HT-29 (cell line): ENCODE measurements at places on chromosomes 7 and 10.

DNA sequence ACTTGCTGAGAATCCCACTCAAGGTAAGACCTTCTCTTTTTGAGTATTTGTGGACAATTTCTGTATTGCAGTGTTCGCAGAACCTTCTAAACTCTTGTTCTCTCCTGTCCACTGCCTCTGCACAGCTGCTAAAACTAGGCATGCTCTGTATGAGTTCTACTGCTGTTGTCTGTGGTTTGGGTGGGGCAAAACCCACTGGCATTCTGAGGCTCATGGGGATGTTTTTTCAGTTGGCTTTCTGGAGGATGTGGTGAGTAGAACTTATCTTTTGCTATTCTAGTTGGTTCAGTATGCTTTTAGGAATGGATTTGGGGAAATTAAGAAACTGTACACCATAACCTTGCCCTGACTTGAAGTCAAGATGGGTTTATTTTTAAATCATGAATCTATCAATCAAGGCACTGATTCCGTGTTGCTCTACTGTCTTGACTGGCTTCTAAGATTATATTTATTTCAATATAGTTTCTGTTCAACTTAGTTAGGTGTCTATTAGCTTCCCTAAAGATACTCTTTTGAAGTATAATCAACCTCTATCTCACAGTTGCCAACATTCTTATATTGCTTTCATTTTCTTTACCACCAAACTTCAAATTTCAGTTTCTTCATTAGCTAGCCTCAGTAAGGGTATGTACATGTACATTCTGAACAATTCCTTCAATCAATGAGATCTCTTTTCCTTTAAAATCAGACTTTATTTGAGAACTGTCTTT, 25.0 kb upstream of the C1GALT1 start:
- DNase-seq: peak; percentile 68

- DNase-seq: no peak
These were observed 52.5 kb downstream of the NRCAM start for GRCh38 chr7:108403597-108404217.

GRCh38 chr10:76388321-76389023, 957.0 kb downstream of the LRMDA start:
- no peak for DNase-seq

DNA sequence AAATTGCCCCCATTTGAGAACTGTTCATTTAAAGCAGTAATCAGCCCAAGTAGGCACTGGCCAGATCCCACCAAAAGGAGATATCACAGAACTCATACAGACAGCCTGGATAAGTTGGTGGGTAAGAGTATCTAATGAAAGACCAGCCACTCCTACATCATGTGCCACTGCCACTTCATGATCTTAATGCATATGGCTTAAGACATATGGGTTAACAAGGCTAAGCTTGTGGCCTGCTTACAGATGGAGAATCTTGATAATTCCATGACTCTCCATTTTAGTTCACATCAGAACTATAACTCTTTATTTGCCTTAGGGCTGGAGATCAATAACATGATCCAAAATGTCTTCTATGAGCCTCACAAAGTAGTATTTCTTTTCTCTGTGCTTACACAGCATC, 6.8 kb upstream of the IFIT1B start:
- DNase-seq: no peak

DNA sequence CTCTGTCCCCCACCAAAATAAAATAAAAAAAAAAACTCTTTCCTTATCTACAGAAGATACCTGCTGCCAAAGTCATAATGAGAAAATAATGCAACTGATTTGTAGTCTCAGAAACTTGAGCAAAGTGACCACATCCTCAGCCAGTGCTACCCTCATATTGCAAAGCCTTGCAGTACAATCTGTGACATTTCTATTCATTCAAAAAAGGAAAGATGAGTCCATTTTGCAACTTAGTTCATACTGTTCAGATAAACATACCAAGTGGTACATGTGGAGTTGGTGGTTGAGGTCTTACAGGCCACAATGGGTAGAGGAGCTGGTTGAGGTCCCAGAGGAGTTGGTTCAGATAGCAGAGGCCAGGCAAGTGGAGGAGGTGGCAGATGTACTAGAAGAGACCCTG, 6.5 kb upstream of the EIF5AL1 start:
- no peak for DNase-seq

DNA sequence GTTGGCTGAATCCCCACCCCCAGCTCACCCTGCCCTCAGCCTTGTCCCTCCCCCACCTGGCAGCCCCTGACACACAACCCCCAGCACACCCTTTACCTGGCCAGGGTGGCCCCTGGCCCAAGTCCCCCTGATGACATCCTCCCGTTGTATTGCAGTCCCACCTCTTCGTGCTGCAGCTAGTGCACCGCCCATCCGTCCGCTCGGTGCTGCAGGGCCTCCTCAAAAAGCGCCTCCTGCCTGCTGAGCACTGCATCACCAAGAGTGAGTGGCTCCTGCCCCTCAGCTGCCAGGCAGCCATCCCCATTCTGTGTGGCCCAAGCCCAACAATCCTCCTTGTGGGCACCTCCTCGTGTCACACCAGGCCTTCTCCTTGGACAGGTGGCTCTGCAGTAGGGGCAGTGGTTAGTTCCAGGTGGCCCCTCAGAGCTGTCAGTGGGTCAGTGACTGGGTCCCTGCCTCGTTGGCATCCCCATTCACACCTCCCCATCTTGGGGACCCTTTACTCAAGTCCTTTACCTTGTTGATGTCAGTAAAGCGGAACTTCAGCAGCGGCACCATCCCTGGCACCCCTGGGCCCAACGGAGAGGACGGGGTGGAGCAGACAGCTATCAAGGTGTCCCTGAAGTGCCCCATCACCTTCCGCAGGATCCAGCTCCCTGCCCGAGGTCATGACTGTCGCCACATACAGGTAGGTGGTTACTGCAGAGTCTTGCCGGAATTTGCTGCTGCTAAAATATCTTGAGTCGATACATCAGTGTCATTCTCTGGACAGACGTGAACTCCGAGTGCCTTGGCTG, 14.3 kb downstream of the ZMIZ2 start:
- no peak for DNase-seq

GRCh38 chr7:131630427-131630826, 74.0 kb upstream of the PODXL start:
- no peak for DNase-seq

DNA sequence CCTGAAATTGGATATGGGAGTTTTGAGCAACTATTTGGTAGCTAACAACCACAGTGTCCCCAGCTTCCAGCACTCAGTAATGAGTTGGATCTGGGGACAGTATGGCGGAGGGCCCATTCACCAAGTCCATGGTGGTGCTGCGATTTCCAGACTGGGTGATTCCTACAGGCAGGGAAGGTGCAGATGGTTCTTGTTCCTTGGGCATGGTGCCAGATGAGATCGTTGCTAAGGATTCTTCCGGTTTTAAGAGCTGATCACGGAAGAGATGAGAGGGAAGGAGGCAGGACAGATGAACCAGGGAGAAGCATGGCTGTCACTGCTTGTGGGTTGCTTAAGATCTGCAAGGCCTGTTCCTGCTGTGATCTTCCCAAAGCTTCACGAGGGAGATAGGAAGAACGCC, 380.3 kb downstream of the TCERG1L start:
- DNase-seq: no peak
